GM12892 (cell line): ENCODE measurements at places on chromosomes 7 and 10.

GRCh38 chr7:131400681-131401176 lies 73.1 kb downstream of the MKLN1 start:
- no peak for DNase-seq

DNA sequence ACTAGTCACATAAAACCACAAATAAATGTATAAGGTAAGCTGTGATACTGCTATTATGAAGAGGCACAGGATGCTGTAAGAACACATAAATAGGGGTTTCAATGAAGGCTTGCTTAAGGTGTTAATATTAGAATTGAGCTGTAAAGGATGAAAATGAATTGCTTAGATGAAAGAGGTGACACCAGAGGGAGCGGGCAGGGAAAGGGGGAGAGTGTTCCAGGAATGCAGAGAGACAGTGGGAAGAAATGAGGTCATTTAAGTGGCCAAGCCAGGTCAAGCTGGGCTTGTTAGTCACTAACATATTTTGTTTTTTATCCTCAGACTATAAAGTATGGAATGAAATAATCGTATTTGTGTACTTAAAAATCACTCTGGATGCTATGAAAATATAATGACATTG lies 193.5 kb downstream of the NRG3 start:
- DNase-seq: no peak

GRCh38 chr10:19546224-19546623 lies 270.0 kb upstream of the PLXDC2 start:
- DNase-seq: no peak

DNA sequence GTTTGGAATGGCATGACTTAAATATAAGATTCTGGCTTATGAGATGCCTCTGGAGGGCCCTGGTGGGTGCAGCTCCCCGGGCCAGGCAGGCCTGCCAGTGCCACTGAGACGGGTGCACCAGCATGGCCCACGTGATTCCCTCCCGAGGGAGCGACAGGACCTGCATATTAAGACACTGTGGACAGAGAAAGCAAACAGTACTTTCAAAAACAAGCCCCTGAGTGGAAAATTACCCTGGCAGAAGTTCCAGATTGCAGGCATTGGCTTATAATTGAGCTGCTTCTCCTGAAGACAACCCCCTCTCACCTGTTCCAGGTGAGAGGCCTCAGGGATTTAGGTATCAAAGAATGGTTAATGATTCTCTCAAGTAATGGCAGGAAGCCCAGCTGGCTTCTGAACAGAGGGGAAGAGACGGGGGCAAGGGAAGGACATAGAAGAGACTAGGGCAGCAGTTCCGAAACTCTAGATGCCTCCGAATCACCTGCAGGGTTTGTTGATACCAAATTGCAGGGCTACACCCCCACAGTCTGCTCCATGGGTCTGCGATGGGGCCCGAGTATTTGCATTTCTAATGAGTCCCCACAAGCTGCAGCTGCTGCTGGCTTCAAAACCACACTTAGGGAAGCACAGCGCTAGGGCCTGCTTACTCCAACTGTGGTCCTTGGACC lies 66.0 kb upstream of the DOCK1 start:
- DNase-seq: no peak

DNA sequence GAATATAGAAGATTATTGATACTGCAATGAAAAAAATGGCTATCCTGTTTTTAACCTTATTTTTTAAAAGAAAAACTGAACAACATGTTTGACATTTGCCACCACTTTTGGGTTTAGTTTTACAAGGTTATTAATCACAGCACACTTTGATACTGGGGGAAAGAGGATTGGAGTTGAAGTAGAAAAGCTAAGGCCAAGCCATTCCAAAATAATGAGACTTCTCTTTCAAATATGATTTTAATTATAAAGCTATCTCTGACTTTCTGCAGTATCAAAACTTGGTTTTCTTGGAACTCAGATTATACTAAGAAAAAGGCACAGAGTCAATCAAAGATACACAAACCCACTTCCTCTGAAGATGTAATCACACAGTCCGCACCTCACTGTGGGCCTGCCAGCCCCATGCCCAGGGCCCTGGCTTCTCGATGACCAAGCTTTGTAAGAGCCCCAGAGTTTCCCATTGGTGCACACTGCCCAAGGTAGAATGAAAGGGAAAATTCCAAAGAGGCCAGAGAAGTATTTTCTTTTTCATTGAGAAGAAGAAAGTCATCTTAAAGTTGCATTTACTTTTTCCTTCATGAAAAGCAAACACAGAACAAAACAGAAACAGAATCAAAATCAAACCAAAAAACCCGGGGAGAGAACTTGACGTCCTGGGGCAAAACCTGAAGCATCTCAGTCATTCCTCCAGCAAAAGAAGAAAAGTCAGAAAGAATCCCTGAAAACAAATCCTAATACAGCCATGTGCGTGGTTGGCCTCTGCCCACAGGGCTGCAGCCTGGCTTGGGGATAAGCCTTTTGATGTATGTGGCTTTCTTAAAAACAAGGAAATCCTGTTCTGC lies 187.7 kb upstream of the KLF6 start:
- DNase-seq: no peak

DNA sequence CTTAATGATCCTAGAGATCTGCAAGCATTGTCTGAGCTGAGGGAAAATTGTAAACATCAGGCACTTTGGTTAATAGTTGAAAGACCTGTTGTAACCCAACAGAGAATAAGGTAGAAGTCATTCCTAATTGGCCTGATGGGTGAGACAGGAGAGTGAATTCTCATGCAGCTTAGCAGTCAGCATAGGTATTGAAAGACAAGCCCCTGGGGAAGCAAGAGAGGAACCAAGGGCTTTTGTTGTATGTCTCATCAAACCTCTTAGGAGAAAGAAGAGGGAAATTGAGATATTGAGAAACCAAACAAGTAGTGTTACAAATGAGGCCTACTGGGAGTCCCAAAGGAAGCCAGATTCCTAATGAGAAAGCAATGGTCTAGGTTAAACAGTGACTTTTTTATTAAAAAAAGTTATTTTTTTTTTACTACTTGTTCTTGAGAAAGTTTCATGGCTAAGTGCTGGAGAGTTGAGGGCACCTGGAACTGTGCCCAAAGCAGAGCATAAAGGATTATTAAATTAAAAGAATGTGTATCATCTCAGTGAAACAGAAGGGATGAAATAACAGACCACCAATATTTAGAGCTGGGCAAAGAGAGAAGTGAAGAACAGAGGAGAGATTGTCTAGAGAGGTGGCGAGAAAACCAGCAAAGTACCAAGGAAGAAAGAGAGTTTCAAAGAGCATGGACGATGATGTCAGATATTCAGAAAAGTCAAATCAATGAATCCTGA lies 168.9 kb downstream of the CDK14 start:
- no peak for DNase-seq

DNA sequence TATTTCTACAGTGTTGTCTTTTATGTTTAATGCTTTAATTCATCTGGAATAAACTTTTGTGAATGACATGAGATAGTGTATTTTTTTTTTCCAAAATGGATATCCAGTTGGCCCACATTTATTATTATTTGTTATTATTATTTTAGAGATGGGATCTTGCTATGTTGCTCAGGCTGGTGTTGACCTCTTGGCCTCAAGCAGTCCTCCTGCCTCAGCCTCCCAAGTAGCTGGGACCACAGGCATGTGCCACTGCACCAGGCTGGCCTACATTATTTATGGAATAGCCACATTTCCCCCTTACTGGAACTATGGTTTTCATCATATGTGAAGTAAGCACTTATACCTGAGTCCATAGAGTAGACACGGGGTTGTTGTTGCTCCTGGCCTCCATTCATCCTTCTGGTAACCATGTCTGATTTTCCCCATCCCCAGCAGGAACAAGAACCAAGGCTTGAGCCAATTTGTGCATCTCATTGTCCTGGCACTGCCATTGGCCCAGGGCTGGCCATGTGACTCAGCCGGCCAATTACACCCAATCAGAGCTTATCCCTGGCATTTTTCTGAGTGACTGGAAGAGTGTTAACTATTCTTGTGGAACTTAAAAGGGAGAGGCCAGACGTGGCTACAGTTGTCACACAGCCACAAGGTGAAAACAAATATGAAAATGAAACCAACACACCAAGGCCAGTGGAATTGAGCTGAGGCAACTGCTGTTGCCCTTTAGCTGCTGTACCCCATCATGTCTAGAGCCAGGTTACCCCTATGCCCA lies 23.1 kb downstream of the PRF1 start:
- no peak for DNase-seq

GRCh38 chr7:138127996-138128395 lies 51.7 kb downstream of the AKR1D1 start:
- DNase-seq: no peak

- no peak for DNase-seq
Observed at GRCh38 chr10:124592101-124592500, 130.5 kb downstream of the LHPP start.

DNA sequence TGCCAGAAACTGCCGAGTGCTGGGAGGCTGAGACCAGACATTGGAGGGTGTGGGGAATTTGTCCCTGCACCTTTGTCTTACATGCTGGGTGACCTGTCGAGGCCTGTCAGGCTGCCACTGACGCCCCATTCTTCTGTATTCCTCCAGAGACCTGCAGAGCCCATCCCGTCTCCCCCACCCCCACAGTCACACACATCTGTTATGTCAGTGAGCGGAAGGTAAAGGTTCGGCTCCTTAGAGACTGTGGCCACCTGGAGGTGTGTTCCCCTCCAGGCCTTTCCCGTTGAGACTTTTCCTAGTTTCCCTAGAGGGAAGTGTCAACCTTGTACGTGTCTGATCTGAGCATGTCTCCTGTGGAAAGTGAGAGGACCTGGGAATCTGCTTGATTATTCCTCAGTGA lies 84.5 kb downstream of the ATXN7L1 start:
- no peak for DNase-seq

GRCh38 chr10:122113161-122113944 lies 124.4 kb downstream of the TACC2 start:
- DNase-seq: no peak

- DNase-seq: no peak
Observed at GRCh38 chr10:48287417-48288391, 13.2 kb upstream of the FRMPD2 start.

GRCh38 chr7:135210888-135211178 lies 493 bp downstream of the WDR91 start:
- no peak for DNase-seq

DNA sequence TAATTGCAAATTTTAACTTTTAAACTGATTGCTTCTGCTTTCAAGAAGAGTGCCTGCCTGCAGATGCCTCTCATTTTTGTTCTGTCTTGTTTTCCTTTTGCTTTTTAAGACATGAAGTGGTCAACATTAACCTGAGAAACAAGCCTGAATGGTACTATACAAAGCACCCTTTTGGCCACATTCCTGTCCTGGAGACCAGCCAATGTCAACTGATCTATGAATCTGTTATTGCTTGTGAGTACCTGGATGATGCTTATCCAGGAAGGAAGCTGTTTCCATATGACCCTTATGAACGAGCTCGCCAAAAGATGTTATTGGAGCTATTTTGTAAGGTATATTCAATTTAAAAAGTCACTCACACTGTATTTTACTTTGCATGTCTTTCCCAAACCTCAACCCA lies 8.8 kb downstream of the GSTO2 start:
- DNase-seq: no peak

DNA sequence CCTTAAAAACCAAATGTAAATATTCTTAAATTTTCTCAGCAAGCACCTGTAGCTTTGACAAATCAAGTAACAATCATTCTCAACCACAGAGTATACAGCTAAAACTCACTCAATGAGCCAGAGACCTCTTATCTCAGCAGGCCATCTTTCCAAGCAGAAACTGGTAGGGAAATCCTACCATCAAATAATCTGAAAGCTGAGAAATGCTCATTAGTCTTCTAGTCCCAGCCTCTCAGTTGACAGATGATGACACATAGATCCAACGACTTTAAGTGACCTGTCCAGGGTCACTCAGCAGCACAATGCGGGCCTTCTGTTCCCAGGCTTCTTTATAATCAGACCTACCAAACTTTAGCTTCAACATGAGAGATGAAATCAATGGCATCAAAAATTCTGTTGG lies 184.6 kb downstream of the SGMS1 start:
- DNase-seq: no peak

- no peak for DNase-seq
Observed at GRCh38 chr7:93707249-93707648, 132.7 kb upstream of the CALCR start.

DNA sequence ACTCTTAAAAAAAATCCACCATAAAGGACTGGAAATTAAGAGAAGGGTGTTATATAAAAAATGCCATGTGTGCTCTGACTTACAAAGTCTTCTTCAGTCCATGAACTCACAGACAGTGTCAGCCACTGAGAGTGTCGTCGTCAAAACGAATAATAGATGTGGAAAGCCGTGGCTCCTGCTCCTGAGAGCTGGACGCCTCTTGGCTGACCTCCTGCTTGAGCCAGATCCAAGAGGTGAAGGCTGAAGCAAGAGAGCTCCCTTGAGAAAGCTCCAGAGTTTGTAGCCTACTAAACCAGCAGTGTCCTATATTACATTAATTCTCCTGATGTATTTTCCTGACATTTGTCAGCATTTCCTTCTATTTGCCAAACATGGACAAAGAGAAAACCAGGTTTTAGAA lies 234.3 kb upstream of the C7orf33 start:
- DNase-seq: no peak

GRCh38 chr10:72315611-72316385 lies 38.9 kb downstream of the DNAJB12 start:
- no peak for DNase-seq

DNA sequence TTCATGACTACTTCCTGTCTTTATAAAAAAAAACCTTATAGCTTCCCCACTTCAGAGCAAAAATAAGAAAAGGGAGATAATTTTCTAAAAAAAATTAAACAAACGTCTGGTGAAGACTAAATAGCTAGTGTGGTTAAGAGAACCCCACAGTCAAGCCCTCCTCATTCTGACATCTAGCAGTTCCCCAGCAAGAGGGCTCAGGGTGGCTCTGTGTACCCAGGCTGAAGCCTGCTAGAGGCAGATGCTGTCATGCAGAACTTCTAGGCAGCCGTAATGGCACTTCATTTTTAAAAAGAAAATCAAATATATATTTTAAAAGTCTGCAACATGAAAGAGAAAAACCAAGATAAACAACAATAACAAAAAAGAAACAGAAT lies 223.1 kb upstream of the KLF14 start:
- no peak for DNase-seq

DNA sequence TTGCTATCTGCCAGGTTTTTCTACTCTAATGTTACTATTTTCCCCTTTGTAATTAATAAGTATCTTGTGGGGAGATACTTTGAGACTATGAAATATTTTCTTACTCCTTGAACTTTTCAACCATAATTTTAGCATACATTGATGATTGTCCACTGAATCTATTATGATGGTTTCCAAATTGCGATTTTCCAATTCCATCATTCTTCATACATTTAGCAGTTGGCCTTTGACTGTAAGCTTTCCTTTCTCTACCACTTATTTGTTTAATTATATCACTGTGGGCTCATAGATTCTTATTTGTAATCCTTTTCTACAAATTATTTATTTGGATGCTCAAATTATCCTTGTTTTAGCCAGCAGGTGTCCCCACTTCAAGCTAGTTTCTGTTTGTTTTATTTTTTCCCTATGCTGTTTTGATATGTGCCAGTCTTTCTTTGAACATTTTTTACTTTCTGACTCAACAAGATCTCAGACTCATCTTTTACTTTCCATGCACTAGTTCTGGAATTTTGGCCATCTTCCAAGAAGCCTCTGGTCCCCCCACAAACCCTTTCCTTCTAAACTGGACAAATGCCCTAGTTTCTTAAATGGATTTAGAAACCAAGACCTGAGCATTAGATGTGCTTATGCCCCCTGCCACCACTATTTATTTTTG lies 11.4 kb upstream of the MRPS16 start:
- no peak for DNase-seq

- DNase-seq: no peak
Observed at GRCh38 chr10:29908962-29909361, 150.4 kb downstream of the JCAD start.

GRCh38 chr7:36210291-36210922 lies 57.4 kb downstream of the EEPD1 start:
- no peak for DNase-seq
